ENCODE measurements at places on chromosomes 1 and 21.

DNA sequence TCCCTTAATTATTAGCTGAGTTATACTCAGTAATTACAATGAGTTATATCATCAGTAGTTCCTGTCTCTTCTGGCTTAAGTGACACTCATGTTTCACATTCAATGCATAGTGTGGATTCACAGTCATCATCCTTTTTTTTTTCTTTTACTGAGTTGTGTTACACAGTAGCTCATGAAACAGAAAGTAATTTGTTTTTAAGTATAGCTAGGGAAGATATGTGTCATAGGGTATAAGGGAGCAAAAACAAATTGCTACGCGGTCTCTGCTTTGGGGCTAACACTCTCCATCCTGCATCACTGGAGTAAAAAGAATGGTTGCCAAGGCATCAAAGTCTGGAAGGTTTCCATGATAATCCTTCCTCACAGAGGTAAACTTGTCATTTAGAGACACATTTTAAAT lies 971.7 kb upstream of the NCAM2 start:
- DNase-seq: no peak

DNA sequence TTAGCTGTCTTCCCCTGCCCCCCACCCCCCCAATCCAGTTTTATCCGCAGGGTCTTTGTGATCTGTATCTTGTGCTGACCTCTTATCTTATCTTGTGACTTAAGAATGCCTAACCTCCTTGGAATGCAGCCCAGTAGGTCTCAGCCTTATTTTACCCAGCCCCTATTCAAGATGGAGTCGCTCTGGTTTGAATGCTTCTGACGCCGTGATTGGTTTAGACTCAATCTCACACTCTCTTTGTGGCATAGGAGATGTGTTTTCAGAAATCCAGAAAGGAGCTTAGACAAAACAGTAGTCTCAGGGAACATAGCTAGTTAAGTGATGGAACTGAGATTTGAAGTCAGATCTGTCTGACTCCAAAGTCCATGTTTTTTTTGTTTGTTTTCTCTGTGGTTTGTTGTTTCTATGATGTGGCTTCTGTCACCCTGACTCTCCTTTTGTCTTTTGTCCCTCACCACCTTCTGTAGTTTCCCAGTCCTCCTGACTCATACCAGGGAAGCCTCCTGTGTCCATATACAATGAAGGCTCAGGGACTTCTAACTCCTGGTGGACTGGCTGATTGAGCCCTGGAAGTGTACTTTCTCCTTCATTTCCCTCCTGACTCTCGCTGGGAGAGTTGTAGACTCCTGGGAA lies 18.1 kb upstream of the USP24 start:
- DNase-seq: no peak

DNA sequence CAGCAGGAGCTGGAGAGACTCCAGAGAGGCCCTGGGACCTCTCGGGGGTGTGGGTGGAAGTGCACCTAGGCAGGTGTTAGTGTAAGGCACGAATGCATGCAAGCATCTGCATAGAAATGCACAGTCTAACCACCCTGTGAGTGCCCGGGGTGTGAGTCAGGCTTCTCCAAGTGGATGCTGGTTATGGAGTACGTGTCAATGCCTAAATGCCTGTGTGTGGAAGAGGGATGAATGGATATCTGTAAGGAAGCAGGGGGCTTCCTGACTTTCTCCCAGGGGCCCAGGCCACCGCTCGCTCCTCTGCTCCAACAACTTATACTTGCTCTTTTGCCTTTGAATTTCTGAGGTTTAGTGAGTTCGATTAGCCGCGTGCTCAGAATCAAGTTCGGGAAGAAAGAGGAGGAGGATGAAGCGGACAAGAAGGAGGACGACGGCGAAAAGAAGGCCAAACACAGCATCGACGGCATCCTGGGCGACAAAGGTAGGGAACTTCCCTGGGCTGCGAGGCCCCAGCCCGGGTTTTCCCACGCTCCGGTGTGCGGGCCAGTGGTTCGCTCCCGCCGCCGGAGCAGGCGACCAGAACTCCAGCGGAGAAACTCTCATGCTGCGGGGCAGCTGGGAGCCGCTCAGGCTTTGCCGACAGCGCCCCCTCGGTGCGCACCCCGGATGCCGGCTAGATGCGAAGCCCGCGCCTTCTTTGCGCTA lies 5.4 kb downstream of the PAX7 start:
- no peak for DNase-seq

DNA sequence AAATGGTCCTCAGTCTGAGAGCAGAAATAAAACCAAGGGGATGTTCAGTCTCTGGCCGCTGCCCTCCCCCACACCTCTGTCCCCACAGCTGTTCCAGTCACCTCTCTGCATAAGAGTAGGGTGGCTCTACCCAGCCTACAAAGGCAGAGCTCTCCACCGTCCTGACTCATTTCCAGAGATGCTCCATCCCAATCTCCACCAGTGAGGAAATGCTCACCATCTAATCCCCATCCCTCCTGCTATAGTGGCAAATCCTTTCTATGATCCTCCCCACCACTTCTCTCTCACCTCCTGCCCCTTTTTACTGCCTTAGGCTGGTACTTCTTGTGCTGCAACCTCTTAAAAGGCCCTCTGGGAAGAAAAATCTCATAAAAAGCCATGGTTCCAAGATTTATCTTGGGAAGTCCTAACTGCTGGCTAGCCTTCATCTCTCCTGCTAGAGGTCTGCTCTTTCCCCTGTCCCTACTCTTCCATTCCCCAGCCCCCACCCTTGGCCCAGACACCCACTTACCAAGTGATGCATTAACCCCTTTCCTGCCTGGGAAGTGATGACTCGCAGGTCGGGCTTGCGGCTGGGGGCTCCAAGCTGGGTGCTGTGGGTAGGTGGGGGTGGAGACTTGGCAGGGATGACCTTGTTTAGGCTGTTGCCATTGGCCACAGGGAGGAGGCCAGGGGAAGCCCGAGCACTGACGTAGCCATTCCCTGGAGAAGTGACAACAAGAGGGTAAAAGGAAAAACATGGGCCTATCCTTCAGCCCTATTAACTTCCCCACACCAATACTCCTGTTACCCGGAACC lies 23.9 kb downstream of the MEF2D start:
- DNase-seq: no peak

DNA sequence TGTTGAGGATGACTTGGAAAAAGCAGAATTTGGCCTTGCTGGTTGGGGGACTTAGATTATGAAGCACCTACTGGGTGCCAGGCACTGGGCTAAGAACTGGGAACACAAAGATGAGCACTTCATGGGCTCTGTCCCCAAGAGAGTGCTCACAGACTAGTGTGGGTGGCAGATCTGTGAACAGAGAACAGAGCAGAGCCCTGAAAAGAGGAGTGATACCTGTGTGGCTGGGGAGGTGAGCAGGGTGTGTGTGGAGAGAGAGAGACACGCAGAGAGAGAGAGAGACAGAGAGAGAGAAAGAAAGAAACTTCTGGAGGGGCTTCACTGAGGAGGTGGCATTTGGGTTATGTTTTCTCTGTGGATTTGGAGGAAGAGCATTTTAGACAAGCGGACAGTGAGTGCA lies 61.1 kb upstream of the PPP2R5A start:
- no peak for DNase-seq

- no peak for DNase-seq
Observed at GRCh38 chr21:25243808-25244207, 363.5 kb downstream of the MRPL39 start.

GRCh38 chr1:11654137-11654938 lies at the start of the genes FBXO2 and FBXO44:
Gene FBXO2 (minus strand): TSS chr1:11654429. CDS start chr1:11654340, 89 bp downstream.
Gene FBXO44 (plus strand): TSS chr1:11654877. CDS start chr1:11655836, 959 bp downstream.
- no peak for DNase-seq

DNA sequence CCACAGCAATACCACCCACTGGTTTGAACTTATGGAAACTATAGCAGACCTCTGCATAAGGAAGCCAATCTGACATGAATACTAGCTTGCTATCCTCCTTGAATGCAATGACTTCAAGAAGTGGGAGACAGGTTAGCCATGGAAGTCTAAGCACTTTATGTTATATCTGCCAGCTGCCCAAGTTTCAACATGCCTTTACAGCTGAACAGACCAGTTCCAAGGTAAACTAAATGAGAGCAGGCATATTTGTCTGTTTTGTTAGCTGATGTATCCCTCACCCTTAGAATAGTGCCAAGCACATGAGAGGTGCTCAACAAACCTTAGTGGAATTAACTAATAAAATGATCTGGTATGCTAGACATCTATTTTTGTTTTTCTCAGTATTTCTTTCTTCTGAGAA lies 65.1 kb downstream of the ALG14 start:
- no peak for DNase-seq

GRCh38 chr21:39315603-39316445 lies 2.4 kb upstream of the BRWD1 start:
- DNase-seq: no peak

GRCh38 chr1:224273641-224274040 lies 56.3 kb downstream of the NVL start:
- no peak for DNase-seq

DNA sequence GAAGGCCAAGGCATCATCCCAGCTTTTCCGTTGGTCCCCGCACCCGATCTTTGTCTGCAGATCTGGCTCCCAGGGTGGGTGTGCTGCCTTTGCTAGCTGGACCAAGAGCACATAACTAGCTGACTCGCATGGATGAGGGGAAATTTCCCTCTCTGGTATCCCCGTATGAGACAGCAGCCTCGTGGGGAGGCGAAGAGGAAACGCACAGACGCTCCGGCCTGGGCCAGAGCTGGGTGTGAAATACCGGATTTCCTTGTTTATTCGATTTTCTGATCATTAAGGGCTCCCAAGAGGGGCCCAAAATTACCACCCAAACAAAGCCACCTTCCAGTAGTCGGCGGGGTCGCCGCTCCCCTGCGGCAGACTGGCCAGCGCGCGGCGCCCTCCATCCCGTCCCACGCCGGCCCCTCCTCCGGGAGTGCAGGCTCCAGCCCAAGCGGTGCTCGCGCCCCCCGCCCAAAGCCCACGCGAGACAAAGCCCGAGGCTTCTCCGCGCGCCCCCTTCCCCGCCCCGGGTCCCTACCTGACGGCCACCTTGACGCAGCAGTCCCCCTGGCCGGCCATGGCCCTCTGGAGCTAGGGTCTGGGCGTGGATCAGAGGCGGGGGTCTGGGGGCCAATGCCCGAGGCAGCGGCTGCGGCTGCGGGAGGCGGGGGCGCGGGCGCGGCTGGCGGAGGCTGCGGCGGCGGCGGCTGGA lies 546 bp downstream of the KIF21B start:
- DNase-seq: no peak

GRCh38 chr1:205416322-205416721 lies 5.5 kb downstream of the LEMD1 start:
- DNase-seq: no peak

DNA sequence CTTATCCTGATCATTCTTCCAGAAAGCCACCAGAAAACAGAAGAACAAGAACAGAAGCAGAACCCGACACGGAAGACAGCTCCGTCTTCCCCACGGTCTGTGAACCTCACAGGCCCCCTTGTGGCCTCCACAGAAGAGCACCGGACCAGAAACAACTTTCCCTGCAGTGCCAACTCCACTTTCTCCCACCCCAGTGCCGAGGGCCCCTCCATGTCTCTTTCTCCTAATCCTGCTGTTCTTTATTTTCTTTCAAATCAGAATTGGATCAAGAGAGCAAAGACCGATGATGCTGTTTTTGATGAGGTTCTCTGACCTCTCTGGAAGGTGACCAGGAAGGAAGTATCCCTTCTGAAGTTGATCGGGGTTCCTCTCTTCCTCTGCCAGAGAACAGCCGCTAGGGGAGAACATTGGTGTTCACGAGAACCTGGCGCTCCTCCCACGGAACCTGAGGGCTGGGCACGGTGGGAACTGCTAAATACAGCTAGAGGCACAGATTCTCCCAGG lies 58.9 kb upstream of the CTTNBP2NL start:
- DNase-seq: no peak

DNA sequence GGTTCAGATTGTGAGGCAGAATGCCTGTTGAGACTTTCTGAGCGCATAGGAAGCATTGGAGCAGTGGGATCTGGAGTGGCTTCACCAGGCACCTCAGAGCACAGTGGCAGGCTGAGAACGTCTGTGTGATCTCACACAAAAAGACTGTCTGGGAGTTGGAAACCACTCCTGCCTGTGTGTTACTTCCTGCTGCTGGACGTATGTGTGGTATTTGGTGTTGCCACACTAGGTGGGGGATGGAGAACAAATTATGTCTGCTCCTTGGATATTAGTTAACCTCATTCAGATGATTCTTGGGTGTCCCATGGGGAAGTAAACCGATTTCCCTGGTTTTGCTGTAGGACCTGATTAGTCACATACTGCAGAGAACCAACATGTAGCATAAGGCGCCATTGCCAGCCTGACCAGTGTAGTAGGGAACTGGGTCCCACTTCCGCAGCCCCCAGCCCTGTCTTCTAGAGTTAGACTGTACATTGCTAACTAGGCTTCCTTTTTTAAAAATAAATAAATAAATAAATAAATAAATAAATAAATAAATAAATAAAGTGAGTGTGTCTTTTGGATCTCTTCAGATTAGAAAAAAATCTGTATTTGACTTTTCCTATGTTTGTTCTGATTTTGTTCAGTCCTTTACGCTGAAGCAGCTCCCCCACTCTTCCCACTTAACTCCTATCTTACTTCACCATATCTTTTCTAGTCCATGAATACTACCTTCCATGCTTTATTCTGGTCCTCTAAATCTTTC lies 26.9 kb downstream of the UCK2 start:
- no peak for DNase-seq

Data from left renal cortex interstitium (tissue), 4 donors.